ENCODE measurements at places on chromosomes 4 and X.

DNA sequence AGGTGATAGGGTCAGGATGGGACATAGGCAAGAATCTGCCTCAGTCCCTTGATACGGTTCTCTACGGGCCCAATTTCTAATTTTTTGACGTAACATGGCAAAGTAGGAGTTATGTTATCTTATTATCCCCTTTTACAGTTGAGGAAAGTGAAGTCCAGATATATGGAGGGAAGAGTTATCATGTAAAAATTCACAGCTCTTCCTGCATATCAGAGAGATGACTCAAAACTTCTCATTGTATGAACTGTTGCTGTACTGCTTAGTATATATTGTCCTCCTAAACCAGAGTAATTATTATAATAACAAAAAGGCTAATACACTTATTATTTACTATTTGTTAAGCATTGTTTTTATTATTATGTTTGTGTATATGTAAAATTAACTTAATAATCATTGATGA lies 260.5 kb upstream of the IGFBP7 start:
- DNase-seq, result no peak

DNA sequence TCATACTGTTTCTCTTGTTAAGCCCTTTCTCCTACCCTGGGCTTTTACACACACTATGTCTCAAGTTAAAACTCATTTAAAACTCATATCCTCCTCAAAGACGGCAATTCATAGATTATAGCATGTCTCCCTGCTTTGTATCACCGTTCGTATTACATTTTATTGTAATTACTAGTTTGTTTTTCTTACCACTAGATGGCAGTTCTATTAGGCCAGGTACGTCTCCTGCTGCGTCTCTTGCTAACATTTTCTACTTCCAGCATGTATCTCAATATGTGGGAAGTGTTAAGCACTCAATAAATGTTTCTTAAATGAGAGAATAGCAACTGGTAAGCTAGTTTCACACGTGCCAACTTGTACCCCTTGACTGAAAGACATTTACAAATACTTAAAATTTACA lies 450.3 kb upstream of the PCDH7 start:
- no peak for DNase-seq

- DNase-seq, result peak; percentile 4
Observed at GRCh38 chrX:139766545-139766983, 58.6 kb upstream of the MCF2 start.

DNA sequence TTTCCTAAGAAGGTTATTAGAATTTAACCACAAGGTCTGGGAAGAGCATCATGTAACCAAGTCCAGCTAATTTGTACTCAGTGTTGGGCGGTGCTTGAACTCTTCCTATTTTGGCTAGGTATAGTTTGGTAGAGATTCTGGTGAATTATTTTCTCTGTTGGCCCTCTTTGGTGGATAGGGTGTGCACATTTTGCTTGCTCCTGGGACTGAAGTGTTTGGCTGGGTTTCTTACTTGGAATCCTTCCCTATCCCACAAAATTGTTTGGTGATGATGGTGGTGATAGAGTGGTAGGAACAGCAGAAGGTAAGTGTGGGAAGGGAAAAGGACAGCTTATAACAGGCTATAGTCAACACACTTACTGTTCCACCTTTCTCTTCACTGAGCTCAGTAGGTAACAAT lies 194.8 kb upstream of the GPC4 start:
- no peak for DNase-seq

- no peak for DNase-seq
Observed at GRCh38 chrX:46755671-46756070, 3.2 kb downstream of the SLC9A7 start.

- no peak for DNase-seq
Observed at GRCh38 chr4:6606465-6607235, 31.7 kb downstream of the MAN2B2 start.

DNA sequence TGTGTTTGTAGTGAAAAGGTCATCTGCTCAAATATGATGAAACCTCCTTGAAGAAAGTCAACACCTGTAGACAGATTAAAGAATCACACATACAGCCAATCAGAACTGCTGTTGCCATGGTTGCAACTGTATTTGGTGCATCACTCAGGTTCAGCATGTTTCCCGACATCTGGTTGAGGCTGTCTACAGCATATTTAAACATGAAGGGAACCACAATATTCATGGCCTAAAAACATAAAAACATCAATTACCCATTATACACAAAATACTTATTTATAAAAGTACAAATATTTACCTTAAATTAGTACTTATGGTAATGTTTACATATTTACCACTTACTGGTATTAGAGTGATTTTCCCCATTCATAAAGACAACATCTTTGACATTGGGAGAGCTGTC lies 79.7 kb downstream of the ABCB7 start:
- DNase-seq, result no peak

- DNase-seq, result no peak
Observed at GRCh38 chr4:3423952-3424351, 17.8 kb upstream of the HGFAC start.

DNA sequence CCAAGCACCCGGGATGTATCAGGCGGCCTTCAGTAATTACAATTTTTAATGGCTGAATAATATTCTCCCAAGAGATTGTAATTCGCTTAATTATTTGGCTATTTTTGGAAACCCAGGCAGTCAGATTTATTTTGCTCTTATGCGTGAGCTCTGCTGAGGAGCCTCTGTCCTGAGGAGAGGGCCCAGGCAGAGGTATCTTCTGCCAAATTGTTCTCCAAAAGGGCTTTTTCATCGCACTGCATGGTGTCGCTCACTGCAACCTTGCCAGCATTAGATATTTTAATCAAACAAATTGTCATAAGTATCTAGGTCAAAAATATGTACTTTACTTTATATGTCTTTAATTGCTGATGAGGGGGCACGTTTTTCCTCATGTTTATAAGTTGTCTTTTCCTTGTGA lies 5.8 kb downstream of the ATP2B3 start:
- DNase-seq, result no peak

DNA sequence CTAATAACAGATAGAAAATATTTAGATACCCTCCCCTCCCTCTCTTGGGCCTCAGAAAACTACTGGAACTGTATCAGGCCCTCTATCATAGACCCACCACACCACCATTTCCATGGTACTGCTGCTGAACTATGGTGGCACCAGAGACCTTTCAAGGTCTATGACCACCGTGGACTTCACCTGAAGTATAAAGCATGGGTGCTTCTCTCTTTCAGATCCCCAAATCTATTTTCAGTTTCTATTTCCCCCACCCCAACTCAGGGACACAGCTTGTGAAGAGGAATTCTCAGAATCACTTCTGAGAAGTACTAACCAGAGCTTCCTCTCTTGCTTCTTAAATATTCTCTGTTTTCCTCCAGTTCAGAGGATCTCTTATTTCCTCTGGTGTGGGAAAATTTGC lies 840.8 kb upstream of the HTR2C start:
- DNase-seq, result no peak

DNA sequence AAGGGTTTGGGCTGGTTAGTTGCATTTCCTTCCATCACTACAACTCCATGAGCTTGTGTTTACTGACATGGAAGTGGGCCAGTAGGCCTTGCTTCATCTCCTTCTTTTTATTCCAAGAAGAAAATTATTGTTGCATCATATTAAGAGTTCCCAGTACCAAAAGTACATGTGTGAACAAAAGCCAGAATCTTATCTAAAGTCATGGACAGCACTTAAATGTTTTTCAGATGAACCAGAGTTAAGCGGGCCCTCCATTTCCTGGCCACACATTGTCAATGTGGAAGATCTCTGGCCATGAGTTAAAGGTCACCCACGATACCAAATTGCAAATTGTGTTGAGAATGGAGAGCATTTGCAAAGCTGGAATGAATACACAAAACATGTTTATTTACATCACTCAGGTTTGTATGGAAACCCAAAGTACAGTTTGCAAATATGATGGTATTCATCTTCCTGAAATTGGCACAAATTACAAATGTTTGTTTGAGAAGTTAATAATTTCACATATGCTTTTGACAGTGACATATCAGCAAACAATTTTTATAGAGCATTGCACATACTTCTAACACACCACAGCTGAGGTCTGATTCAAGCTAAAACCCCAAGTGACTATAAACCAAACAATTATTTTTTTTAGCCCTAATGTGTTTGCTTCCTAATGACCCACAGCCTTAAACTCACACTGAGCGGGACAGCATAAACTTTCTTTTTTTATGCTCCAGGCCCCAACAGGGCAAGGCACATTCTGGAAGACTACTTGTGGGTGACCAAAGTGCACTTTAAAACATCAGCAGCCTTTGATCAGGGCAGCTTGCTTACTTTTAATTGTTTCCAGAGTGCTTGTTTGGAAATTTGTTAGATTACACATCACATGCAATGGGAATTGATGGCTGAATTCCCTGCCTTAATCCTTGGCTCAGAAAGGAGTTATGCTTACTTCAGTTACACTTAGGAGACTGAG lies 502.9 kb upstream of the SLIT2 start:
- DNase-seq, result no peak

DNA sequence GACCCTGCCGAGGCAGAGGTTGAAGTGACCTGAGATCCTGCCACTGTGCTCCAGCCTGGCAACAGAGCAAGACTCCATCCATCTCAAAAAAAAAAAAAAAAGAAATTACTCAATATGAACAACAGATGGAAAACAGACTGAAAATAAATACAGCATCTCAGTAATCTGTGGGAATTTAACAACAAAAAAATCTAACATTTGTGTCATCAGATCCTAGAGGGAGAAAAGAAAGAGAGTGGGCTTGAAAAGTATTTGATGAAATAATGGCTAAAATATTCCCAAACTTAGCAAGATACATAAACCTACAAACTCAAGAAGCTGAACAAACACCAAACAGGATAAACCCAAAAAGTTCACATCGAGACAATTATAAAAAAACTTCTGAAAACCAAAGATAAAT lies 84.7 kb downstream of the CENPC start:
- DNase-seq, result no peak

DNA sequence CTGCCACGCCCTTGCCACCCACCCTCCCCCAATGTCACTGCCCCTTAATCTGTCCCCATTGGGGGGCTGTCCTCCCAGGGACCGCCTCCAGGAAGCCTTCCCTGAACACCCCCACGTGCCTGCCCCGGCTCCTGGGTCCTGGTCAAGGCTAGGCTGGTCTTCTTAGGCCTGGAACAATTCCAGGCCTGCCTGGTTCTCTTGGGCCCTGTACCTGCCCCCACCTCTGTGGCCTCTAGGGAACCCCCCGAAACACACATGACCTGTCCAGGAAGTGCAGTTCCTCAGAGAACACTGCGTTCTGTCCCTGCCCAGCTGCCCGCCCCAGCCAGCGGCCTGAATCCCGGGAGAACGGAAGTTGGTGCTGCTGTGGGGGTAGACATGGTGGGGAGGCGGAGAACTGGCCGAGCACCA lies 5.1 kb downstream of the MXD4 start:
- no peak for DNase-seq

GRCh38 chrX:1480082-1480785 lies 27.5 kb upstream of the ASMTL start:
- DNase-seq, result no peak

DNA sequence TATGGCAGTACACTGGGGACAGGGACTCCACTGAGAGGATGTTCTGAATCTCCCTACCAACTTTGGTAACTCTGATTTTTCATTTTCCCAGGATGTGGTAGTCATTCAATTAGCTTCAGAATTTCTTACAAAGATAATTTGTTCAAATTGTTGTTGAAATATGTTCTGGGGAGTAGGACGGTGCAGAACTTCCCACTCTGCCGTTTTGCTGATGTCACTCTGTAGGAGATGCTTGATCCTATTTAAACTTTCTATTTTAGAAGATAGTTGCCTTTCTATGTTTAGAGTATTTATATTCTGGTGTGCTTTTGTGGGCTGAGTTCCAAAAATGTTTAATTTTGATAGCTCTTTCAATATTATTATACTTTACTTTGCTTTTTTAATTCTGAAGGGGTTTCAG lies 55.2 kb downstream of the ADAM29 start:
- DNase-seq, result no peak

DNA sequence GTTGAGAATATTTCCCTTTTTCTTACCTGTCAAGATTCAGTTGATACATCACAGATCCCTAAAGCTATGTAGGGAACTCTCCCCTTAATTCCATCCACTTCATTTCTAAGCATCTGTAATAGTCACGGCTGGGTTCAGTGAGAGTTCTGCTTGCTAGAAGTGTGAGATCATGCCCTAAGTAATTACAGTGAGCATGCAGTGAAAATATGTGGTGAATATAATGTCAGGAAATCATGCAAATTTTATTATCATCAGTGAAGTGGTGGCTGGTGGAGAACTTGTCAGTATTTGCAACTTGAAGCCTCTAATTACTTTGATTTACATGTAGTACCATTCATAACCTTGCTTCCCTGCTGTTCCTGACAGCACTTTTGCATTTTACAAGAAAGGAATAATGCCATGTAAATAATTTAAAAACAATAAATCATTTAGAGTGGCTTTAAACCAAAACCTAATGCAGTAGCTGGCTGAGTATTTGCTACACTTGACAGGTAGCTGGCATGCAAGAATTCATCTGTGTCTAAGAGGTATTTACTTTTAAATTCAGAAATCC lies 28.3 kb upstream of the CFAP299 start:
- DNase-seq, result no peak

- DNase-seq, result no peak
Observed at GRCh38 chrX:110060317-110060716, 57.4 kb downstream of the TMEM164 start.

DNA sequence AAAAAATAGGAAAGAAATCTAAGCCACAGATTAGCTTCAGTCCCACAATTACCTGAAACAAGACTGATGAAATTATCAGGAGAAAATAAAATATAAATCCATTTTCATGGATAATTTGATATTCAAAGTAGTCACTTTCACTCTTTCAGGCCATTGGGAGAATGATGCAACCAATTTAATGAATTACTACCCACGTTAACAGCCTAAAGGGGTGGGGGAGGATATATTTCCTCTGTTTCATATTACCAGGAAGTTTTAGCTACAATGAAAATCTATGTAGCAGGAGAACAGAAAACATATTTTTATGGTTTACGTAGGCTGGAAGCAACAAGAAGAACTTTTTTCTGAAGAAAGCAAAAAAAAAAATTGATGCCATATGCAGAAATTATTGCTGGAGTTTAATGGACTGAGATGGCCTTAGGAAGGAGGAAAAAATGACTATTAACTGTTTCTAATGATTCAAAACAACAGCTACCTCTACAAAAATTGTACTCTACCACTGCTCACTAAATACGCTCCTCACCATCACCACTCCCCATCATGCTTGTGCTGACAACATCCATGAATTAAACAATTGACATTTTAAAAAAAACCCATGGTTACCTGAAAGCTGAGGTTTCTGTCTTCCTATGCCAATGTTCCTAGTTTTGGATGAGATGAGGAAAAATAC lies 100.9 kb downstream of the CXXC4 start:
- DNase-seq, result no peak

GRCh38 chr4:113824396-113824795 lies 62.9 kb upstream of the CAMK2D start:
- no peak for DNase-seq

- no peak for DNase-seq
Observed at GRCh38 chr4:123937581-123937980, 541.0 kb downstream of the SPRY1 start.

GRCh38 chrX:141669689-141670088 lies 28.9 kb downstream of the SPANXD start:
- DNase-seq, result no peak

DNA sequence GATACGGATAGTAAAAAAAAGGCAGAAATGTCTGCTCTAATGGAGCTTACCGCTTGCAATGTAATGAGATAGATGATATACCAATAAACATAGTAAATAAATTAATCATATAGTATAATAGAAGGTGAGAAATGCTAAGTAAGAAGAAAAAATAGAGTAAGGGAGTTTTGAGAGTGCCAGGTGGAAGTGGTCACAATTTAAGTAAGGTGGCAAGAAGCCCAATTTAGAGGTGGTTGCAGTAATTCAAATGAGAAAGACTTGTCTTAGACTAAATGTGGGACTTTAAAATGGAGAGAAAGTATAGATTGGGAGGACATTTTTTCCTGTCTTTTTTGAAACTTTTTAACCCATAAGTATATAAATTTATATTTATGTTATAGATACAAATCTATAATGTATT lies 26.0 kb downstream of the TBC1D19 start:
- DNase-seq, result no peak
